ENCODE measurements at places on chromosomes 13 and 19.

DNA sequence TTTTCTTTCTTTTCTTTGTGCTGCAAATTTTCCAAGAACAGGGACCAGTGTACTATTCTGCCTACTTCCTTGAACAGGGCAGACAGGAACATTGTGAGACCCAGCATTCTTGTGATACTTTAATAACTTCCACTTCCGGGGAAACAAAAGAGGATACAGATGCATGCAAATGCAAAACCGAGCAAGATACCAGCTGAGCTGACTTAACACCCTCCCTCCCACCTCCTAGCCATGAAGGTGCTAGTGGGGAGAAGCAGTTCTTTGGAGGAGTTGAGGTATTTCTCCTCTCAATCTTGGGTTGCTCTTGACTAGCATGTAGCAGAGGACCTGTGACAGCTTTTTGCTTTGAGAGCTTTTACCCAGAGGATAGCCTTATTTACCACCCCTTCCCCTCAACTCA, 111.2 kb downstream of the KLF5 start:
- no peak for DNase-seq

DNA sequence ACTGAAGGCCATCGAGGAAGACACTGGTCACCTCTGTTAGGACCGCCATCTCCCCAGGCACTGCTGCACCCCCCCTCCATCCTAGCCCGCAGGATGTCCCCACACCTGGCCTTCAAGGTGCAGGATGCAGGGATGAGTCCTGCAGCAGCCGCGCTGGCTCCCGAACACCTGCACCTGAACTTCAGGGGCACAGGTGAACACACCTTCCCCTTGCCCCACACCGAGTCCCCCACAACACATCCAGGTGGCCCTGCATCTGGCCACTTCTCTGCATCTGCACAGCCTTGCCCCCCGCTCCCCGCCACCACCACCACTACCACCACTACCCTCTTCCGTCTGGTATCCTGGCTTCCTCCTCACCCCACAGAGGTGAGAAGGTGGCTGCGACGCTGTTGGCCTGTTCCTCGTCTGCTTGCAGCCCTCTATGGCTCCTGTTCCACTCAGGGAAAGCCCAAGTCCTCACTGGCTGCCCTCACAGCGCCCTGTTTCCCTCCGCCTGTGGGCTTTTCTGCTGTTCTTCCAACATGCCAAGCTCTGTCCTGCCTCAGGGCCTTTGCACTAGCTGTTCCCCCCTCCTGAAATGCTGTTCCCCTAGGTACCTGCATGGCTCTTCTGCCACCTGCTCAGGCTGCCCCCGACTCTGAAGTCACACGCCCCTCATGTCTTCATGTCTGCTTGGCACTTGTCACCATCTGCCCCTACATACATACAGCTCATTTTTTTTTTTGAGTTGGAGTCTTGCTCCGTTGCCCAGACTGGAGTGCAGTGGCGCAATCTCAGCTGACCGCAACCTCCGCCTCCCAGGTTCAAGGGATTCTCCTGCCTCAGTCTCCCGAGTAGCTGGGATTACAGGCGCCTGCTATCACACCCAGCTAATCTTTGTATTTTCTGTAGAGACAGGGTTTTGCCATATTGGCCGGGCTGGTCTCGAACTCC, 1.4 kb upstream of the CERS1 start:
- no peak for DNase-seq

DNA sequence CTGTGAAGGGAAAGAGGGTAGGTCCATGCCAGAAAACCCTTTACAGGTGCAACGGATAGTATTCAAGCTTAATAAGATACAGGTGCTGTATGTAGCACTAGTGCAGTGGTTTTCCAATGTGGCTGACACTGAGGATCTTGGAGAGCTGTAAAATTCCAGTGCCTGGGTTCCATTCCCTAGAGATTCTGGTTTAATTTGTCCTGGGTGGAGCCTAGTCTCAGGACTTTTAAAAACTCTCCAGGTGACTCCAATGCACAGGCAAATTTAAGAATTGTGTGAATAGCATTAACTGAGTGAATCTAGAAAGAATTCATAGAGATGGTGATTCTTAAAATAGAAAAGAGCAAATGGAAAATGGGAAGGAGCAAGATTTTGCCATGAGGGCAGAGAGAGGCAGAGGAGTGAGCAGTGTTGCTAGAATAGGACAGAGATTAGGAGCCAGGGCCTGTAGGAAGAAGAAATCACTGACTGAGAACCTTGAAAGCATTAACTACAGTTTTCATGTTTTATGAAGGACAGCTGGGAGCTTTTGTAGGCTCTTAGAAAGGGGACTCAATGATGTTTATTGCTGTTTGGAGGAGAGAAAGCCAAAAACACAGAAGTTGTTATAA, 261.8 kb downstream of the DLEU7 start:
- no peak for DNase-seq

DNA sequence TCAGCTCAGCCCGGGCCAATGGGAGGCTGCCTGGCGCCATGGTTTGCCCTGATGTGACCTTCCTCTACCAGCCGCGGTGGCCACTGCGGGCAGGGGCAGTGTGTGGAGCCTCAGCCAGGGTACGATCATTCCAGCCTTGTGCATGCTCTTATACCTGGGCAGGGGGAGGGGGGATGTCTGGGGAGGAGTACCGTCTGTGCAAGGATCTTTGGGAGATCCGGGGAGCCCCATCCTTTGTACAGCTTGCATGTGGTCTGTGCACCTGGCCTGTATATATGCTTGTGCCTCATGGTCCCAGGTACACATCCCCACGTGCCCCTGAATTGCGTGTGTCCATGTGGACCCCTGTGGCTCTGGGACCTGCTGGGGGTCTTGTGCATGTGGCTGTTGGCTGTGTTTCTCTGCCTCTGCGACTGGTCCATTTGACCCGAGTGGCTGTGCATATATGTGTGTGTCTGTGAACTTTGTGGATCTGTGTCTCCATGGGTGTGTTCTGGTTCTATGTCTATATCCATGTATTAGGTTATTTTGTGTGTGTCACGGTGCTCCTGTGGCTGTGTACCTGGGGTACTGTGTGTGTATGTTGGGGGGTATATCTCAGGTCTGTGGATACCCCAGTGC, 12.8 kb upstream of the NANOS3 start:
- DNase-seq, result peak; percentile 45

- no peak for DNase-seq
These were observed 709.8 kb upstream of the PCDH20 start for GRCh38 chr13:62125451-62125850.

DNA sequence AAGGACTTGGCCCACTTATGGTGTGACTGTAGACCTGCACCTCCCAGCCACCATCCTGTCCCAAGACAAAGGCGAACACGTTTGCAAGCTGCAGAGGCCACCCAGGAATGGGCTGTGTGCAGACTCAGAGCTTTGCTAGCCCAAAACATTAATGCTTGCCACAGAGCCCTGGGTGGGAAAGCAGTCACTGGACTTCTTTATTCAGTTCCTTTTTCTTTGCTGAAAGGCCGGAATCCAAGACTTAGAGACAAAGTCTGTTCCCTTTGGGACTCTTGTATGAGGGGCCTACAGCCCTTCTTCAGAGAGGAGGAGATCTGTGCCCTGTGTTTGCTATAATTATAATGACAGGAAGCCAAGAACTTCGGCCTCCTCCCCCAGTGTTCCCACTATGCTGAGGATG, 167.8 kb downstream of the DLEU7 start:
- DNase-seq, result no peak

DNA sequence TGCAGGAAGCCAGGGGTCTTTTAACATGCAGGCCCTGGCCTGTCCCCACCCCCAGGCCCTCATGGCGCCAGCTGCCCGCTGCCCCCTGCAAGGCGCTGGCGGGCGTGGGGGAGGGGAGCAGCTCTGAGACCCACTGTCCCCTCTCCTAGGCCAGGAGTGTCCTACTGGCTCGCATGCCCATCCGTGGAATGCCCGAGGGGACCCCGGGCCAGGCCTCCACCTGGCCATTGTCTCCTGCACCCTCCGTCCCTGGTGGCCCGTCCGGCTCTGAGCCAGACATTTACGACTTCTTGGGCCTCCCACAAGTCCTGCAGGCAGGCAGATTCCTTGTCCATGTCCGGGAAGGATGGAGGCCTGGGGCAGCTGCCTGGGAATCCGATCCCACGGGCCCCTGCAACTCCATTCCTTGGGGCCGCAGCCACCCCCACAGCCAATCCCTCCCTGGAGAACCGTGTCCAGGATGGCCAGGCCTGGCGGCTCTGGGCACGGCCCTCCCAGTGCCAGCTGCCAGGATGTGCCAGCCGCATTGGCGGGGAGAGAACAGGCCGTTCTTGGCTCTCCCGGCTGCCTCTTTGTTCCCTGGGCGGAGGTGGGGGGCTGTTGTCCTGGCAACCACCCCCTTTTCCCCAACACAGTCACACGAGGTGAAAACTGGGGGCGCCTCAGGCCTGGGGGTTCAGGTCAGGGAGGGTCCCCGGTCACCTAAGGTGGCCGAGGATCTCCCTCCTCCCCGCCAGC, 10.5 kb upstream of the PLIN3 start:
- DNase-seq, result no peak

GRCh38 chr13:36061054-36061453, 70.1 kb downstream of the DCLK1 start:
- no peak for DNase-seq

GRCh38 chr13:100302391-100302790, 213.5 kb downstream of the PCCA start:
- DNase-seq, result no peak

DNA sequence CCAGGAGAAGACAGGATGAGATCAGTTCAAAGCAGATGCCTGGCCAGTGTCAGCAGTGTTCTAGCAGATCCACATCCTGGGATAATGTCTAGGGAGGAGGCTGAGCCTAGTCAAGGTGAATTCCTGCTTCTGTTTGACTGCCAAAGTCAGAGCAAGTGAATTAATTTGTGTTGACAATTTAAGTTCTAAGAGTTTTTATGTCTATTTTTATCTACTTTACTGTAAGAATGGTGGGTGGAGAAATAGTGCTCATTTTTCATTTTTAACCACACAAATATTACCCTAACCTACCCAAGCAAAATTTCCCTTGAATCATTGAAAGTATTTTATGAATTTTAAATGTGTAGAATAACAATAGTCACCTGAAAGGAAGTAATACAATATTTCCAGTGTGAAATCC, 207.6 kb upstream of the SLC10A2 start:
- DNase-seq, result no peak

GRCh38 chr13:20945952-20946383, 43.4 kb upstream of the XPO4 start:
- no peak for DNase-seq

GRCh38 chr13:52808842-52809219, 39.6 kb downstream of the PCDH8 start:
- no peak for DNase-seq

GRCh38 chr19:51075998-51076397, 6.7 kb downstream of the KLK14 start:
- DNase-seq, result no peak

- no peak for DNase-seq
These were observed 7.9 kb upstream of the LINGO3 start for GRCh38 chr19:2315818-2316353.

DNA sequence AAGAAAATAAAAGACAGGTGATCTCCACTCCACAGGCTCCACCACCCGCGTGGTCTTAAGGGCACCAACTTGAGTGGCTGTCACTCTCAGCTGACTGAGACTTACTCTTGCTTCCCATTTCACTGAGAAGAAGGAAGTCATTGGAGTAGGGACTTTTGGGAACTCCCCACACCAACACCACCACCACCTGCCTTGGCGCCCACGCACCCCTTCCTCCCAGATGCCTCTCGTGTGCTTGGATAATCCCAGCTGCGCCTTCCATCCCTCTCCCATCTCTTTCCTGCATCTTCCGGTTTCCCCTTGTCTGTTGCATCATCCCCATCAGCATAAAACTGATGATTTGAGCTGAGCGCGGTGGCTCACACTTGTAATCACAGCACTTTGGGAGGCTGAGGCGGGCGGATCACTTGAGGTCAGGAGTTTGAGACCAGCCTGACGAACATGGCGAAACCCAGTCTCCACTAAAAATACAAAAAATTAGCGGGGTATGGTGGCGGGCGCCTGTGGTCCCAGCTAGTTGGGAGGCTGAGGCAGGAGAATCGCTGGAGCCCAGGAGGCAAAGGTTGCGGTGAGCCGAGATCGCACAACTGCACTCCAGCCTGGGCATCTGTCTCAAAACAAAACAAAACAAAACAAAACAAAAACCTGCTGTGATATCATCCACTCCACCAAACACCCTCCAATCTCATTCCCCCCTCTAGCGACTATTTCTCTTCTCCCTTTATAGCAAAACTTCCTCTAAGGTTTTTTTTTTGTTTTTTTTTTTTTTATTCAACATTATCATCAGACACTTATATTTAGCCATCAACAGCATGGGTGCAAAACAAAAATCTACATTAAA, 25.5 kb downstream of the AP2S1 start:
- DNase-seq, result peak; percentile 19

DNA sequence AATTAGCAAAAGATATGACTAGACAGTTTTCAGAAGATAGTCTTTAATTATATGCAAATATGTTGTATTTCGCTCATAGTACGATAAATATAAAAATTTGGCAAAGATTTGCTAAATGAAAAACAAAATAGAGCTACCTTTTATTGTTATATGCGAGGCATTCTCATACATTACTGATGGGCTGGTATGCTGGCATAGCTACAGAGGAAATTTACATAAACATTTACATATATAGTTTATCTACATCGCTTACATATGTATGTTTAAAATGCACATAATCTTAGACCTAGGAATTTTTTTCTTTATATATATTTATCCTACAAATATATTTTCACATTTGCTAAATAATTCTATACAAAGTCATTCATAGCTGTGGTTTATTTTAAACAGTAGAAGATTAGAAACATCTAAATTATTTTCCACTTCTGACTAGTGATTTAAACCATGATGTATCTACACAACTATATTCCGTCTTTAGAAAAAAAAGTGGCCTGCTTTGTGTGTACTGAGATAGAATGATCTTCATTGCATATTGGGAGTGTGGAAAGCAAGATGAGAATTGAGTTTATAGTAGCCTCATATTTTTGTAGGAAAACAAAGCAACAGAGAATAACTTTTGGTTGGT, 1345.0 kb upstream of the SLC10A2 start:
- DNase-seq, result no peak

DNA sequence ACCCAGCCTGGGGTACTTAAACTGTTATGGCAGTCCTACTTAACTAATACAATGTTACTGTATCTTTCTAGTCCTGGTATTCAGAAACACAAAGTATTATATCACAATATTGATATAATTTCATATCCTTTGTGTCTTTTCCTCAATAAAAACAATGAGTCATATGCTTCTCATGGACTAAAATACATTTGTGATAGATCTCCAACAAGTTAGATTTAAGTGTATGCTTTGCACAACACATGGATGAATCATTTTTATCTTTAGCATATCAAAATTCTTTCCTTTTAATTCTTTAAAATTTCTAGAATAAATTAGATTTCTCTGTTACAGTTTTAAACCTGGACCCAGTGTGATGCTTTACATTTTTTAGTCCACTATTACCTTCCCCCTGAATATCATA, 1357.8 kb upstream of the ATXN8OS start:
- no peak for DNase-seq
